ENCODE measurements at places on chromosomes 1 and 21.
A peak's percentile ranks its signal among the peaks of the same experiment; 100 is the strongest.

GRCh38 chr1:87592156-87592555 lies 263.5 kb downstream of the LMO4 start:
- no peak for DNase-seq

DNA sequence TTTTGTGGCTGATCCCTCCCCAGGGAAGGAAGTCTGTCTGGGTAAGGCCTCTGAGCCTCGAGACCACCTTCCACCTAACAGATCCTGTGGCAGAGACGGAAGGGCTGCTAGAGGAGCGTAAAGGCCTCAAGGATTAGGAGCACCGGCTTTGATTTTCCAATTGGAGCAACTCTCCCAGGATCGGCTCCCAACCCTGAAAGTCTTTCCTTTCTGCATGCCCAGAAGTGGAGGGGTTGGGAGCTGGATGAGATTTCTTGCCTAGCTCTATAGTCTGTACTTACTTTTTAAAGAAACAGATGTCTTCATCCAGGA lies 41.4 kb downstream of the ELK4 start:
- DNase-seq = no peak

DNA sequence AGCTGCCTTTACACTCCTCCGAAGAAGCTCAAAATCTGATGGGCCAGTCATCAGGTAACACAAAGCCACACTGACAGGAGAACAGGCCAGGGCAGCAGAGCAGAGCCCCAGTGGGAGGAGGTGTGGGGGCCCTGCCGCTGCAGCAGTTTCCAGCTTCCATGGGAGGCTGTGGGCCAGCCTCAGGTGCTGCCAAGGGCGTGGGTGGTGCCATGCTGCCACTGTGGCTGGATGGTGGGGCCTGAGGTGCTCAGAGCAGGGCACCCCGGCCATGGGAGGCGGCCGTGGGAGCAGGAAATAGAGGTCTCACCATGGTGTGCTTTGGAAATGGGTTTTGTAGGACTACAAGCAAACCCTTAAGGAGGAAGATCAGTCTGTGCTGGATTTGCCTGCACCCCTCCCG lies 50.8 kb upstream of the COL6A1 start:
- DNase-seq = no peak

GRCh38 chr1:11561740-11562139 lies 82.8 kb downstream of the DISP3 start:
- no peak for DNase-seq

DNA sequence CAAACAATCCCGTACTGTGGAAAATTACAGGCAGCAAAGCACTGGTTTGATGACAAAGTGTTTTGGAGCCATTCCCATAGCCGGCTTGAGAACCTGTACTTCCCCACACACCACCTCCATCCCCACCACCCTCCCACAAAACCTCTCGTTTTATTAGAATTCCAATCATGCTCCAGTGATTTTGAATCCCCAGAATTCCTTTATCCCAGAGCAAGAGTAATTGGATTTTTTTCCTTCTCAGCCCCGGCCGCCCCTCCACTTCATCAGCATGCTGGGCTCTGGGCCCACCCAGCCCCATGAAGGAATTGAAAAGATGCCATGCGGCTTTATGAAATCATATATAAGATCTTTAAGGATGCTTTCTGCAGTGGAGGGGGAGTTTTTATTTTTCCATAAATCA lies 136.6 kb downstream of the OMA1 start:
- DNase-seq = no peak

DNA sequence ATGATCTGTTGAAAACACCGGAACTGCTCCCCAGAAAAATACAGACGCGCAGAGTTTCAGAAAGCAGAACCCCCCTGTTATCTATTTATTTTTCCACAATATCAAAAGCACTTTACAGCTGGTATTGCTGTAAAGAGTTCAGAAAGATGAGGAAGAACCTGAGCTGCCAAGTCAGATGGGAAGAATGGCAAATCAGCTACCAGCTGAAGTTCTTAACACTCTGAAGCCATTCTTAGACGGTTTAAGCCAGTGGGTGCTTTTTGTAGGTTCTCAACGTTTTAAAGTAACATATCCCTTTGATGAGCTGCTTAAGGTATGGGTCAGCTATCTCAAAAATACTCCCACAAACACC lies 714 bp upstream of the AKIRIN1 start:
- DNase-seq = no peak

DNA sequence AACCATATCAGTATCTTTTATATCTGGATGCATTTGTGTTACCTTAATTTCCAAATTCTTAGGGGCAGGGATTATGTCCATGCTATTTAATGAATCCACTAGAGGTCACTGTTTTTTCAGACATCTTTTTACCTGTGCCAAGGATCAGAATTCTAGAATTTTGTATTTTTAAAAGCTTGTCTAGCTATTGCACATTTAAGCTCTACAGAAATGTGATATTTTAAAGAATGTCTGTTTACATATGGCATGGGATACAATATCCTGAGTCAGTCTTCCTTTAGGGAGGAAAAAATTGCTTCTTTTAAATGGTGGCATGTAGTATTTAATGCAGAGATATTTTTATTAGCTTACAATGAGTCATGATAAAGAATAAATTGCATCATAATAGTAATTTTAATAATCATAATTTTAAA lies 11.3 kb downstream of the RPAP2 start:
- no peak for DNase-seq

DNA sequence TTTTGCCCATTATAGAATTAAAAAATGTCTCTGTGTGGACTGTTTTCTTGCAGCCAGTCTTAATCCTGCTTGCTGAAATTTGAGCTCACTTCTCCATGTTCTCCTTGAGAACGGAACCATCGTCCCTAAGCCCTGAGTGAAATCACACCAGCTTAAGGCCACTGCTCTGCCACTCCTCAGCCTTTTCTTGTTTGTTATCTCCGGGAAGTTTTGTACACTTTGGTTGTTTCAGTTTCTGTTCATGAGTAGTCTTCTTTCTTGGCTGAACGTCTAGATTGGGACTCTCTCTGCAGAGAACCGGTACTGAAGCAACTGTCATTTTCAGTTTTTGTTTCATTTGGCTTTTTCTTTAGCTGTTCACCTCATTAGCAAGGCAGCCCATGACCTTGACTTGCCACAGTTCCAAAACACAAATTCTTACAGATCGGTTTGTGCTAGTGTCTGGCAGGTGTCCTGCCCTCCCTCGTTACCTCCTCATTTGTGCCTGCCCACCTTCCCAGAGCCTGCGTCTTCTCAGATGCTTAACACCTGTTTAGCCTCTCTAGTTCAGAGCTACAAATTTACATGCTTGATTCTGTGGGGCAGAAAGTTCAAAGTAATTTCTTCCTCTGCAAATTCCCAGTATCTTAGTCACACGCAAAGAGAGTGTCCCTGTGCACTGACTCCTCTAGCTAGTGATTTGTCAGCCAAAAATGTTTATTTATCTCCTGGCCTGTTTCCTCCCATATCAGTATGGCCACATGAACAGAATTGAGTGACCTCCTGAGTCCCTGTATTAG lies 12.4 kb downstream of the PSEN2 start:
- DNase-seq = no peak

GRCh38 chr1:234604495-234605398 lies 5.2 kb downstream of the IRF2BP2 start:
- no peak for DNase-seq

DNA sequence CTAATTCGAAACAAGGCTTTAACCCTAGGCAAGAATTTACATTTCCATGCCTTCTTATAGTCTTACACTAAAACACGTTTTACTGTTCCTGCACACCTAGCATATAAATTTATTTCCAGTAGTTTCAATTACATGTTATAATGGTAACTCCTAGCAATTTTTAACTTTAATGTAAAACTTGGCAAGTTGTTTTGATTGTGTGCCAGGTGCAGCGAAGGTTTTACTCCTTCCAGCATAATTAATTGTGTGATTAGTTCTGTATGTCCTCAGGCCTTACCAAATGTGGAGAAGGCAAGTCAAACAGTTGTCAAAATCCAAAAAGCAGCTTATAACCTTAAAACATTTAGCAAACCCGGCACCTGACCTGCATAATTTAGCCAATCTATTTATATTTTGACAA lies 114.8 kb downstream of the KCNK1 start:
- DNase-seq = no peak

DNA sequence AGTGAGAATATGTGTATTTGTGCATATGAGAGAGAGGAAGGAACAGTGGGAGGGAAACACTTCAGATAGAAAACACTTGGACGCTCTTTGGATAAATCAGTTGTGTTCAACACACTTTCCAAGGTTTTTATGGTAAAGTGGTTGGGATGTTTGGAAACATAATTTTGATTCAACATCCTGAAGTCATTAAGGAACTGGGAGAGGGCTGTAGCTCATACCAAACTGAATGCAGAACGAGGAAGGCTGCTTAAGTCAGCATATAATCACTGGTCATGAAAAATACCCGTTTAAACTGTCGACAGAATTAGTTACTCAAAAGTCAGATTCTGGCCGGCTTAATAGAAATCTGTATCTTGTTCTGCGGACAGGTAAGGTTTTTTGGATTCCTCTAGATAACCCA lies 14.9 kb downstream of the LIX1L start:
- DNase-seq = no peak

DNA sequence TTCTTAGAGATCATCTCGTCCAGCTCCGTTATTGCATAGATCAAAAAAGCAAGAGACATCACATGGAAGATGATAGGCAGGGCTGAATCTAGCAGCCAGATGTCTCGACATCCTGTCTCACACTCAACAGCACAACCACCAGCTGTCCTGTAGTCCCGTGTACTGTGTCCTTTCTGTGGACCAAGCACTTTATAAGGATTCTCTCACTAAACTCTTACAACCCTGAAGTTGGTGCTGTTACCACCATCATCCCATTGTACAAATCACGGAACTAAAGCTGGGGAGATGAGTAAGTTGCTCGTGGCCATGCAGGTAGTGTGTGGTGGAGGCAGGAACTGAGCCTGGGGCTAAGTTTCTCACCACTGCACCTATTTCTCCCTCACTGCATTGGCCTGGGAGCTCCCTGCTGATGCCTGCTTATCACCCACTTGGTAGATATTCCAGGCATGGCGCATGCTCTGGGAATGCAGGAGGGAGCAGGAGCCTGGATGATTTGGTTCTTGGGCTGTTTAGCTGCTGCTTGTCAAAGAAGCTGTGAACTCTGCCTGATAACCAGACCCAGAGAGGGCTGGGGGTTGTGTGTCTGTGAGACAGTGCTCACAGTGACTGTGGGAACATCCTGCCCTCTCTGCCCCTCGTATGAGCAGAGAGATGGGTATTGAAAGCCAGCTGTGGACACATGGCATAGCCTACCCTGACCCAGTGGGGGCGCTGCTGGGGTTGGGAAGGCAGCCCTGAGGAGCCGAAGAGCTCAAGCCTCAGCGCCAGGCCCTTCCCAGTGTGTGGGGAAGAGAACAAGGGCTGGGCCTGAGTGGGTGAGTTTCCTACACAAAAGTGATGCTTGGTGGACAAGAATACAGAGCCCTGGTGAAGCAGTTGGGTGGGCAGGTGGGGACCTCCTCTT lies 13.6 kb downstream of the PPFIA4 start:
- peak; percentile 82 for DNase-seq

- DNase-seq = no peak
Measured at GRCh38 chr1:48661726-48662463, 114.8 kb downstream of the BEND5 start.

- no peak for DNase-seq
Measured at GRCh38 chr1:71494163-71494562, 413.3 kb upstream of the ZRANB2 start.

DNA sequence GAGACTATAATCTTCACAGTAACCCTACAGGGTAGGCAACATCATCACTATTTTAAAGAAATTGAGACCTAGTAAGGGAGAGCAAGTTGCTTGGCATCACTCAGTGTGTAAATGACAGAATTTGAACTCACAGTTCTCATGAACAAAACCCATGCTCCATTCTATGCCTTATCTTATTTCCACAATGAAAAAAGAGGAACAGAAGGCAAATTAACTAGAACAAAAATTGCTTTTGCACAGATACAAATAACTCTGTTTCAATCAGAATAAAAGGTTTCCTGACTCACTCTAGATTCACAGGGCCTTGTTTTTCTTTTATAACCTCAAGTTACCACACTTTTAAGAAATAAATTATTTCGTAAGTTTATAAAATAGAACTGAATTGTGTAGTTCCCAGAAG lies 90.1 kb downstream of the UCHL5 start:
- no peak for DNase-seq

DNA sequence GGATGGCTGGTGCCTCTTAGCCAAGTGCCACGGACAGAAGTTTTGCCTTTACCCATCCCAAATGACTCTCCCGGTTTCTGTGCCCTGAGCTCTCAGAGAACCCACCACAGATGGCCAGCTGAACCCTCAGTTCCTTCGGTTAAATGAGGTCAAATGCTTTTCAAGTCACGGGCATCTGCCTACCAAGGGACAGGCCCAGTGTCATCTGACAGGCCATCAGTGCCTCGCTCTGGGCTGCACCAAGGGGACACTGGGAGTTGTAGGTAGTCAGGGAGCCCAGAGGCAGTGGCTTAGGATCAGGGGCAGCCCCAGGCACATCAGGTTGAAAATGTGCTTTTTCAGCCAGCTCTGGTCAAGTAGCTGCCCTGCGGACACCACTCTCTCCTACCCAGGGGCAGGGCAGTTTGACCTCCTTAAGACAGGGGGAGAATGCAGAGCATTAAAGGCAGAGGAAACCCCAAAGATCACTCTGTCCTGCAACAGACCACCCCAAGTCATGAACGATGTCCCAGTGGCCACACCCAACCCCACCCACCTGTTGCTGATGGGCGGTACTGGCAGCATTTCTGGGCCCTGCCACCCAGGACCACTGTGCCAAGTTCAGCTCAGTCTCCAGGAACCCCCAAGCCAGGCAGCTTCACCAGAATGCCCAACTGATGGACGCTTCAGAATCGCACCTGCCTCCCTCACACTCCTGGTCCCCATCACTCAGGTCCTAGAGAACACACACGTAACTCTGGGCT lies 60.7 kb downstream of the CASZ1 start:
- no peak for DNase-seq

DNA sequence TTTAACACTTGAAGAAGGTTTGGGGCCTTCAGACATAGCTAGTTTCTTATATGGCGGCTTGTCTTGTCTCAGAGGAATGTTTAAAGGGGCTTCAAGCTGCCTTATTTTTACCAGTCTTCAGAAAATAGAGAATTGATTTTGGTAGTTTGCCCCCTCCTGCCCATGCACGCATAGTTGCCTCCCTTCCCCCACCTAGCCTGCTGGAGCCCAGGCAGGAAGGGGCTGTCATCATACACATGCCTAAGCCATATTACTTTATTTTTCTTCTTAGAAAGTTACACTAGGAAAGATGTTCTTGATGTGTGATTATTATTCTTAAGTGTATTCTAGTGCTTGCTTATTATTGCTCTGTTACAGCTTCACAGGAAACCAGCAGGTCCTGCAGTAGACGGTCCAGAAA lies 18.3 kb downstream of the PBX1 start:
- DNase-seq = peak; percentile 29

DNA sequence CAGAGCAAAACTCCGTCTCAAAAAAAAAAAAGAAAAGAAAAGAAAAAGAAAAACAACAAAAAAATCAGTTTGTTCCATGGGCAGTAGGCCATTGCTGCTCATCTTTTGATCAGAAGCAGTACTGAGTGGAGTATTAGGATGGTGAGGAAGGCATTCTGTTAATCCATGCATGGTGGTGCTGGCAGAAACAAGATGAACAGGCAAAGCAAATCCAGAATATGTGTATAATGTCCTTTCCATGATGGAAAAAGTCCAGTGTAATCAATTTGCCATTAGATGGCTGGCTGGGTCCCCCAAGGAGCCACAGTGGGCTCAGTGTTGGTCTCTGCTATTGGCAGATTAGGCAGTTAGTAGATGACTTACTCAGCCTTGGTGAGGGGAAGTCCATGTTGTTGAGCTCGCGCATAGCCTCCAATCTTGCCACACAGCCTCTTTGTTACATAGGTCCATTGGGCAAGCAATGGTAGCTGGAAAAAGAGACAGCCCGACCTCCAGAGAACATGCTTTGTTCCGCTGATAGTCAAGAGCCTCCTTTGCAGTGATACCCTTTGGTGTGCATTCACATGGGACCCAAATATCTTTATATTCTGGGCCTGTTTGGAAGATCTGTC lies 23.3 kb downstream of the H3-3A start:
- DNase-seq = no peak
